ENCODE measurements at places on chromosomes 5 and 9.

DNA sequence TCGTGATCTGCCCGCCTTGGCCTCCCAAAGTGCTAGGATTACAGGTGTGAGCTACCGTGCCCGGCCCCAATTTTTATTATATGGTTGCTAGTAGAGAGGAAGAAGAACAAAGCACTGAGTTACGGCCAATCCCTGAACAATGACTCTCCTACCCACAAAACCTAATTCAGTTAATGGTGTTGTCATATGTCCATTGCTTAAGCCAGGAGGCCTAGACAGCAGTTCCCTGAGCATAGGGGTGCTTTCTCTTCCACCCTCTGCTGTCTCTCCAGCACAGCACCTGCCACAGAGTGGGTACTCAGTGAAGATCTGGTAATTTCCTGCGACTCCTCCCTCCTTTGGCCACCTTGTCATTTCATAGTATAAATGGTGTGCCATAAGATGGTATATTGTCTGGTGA, 21.4 kb upstream of the LTC4S start:
- DNase-seq: no peak

DNA sequence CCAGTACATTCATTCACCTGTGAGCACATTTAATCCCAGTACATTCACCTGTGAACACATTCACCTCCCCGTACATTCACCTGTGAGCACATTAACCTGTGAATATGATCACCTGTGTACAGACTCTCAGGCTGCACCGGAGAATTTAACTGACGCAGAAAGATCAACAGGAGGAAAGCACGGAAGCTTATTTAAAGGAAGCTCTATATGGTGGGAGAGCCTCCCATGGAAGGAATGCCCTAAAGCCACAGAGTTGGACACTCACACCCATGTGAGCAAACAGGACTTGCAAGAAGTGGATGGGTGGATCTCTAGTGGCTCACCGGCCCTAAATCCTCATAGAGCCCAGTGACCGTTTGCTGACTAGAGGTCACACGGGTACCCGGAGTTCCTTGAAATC, 38.2 kb downstream of the TRIP13 start:
- peak; percentile 80 for DNase-seq

DNA sequence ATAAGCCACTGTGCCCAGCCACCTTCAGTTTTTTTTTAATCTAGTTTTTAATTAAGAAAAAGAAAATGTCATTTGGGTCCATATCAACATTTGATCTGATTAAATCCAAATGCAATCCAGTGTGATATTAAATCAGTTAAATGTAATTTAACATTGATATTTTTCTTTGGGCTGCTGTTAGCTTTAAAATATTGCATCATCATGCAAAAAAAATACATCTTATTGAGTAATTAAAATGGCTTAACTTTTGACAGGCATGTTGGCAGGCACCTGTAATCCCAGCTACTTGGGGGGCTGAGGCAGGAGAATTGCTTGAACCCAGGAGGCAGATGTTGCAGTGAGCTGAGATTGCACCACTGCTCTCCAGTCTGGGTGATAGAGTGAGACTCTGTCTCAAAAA, 22.7 kb upstream of the LRRC70 start:
- DNase-seq: no peak

GRCh38 chr5:173452119-173452905, 124.1 kb upstream of the STC2 start:
- DNase-seq: peak; percentile 74

DNA sequence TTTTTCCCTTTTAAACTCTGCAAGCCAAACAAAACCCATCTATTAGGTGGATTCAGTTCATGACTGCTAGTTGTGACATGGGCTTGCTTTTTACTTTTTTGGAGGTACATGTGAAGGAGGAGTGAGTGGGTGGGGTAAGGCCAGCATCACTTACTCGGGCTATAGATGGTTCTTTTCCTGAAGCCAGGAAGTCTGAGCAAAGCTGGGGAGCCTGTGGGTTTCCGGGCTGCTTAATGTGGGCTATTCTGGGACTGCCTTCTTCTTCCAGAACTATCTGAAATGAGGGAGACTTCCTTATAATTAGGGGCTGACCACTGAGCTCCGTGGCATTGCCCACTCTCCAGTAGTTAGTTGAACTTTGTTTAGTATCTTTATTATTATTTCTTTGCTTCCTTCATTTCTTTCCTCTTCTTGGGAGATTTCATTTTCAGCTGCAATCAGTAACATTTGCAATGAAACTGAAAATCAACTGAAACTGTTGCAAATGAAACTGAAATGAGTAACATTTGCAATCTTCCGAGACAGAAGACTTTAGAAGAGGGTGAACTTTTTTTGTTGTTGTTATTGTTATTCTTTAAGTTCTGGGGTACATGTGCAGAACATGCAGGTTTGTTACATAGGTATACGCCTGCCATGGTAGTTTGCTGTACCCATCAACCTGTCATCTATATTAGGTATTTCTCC, 204.9 kb downstream of the LRRC70 start:
- DNase-seq: no peak

DNA sequence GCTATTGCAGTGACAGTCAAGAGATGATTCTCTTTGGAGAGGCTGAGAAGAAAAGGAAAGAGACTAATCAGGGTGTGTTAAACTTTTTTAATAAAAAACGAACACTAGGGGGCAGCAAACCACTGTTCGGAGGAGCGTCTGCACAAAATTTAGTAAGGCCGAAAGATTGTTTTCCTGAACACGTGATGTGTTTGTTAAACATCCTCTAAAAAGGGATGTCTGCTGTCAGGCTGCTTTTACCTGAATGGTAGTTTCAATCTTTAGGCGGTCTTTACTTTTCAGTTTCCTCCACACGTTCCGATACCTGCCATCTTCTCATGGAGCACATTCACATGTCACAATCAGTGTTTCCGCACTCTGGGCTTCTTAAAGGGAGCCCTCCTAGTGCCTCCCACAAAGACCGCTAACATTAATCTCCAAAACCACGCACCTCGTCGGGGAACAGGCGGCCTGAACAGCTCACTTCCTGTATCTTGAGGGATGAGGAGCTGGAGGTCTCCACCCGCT, 125.2 kb downstream of the GPBP1 start:
- DNase-seq: peak; percentile 67

DNA sequence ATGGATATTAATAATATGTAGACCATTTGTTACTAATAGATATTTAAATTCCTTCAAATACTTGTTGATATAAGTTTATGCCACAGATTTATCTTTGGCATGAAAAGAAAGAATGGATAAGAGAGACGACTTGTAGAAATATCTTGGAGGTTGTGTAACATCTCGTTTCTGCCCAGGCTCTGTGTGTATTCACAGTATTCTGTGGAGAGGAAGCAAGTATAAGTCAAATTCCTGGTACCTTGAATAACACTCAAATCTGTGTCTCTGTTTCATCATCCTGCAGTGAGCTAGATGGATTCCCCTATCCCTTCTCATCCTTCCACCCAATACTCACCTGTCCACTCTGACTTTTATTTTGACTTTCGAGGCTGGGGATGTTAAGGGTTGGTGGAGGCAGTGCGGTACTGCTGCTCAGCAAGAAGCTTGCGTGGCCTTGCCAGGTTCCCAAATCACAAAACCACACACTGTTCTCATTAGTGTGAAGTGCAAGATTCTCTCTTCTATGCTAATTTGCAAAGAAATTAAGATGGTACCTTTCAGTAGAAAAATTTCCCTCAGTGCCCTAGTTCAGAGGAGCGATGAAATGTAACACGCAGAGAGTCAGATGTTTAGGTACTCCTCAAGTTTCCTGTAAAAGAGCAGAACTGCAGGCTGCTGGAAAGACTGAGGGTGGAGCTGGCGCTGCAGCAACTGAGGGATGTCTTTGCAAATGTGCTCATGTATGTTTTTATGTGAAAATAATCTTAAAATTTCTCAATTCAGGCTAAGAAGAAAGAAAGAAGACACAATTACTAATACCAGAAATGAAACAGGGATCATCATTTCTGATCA, 42.6 kb upstream of the ANKRD18A start:
- DNase-seq: no peak

GRCh38 chr5:61617039-61617438, 285.0 kb downstream of the ZSWIM6 start:
- DNase-seq: no peak

DNA sequence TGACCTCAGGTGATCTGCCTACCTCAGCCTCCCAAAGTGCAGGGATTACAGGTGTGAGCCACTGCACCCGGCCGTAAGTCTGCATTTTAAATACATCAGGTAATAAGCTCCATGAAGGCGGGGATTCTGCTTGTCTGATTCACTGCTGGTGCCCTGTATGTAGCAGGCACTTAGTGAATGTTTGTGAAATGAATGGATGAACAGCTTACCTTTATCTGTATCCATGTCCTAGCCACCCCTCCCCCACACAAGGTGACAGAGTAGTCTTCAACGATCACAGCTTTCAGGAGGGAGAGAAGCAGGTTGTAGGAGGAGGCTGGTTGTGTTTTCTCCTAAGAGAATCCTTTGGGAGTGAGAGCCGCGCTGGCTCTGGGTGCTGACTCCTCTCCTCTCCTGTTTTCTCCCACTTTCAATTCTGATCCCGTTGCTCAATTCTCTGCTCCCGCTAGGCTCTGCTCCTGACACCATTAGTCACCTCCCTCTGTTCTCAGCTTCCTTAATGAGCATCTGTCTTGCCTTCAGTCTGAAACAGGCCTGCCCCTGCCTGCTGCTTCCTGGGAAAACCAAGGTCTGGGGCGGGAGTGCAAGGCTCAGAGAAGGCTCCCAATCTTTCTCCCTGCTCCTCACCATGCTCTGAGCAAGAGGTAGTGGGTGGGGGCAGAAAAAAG, 88.8 kb upstream of the CTNNA1 start:
- DNase-seq: peak; percentile 77

GRCh38 chr9:133725886-133726285, 12.3 kb downstream of the SARDH start:
- DNase-seq: no peak

GRCh38 chr5:107428303-107428813, 242.4 kb downstream of the EFNA5 start:
- DNase-seq: no peak

DNA sequence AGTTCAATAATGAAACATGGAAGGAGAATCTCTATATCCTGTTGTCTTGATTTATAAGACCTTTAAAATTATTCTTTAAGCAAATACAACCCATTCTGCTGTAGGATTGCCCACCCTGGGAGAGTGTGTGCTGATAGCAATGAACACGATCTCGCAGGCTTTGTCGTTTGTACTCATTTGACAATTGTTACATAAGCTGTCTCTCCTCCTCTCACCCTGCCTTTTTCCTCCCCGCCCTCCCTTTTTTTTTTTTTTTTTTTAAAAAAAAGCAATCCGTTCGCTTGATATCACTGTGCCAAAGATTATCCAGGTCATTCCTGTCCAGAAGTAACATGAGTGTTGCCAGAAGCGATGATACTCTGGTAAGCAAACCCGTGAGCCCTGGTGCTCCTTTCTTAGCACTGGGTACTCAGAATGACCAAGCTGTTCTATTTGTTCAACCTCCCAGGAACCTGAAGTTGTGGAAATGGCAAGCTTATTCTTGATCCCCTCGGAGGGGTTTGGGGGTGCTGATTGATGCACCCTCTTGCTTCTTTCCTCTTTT, 82.7 kb upstream of the CTSL start:
- no peak for DNase-seq

- DNase-seq: peak; percentile 74
Measured at GRCh38 chr5:171495122-171495700, 75.8 kb downstream of the FGF18 start.

DNA sequence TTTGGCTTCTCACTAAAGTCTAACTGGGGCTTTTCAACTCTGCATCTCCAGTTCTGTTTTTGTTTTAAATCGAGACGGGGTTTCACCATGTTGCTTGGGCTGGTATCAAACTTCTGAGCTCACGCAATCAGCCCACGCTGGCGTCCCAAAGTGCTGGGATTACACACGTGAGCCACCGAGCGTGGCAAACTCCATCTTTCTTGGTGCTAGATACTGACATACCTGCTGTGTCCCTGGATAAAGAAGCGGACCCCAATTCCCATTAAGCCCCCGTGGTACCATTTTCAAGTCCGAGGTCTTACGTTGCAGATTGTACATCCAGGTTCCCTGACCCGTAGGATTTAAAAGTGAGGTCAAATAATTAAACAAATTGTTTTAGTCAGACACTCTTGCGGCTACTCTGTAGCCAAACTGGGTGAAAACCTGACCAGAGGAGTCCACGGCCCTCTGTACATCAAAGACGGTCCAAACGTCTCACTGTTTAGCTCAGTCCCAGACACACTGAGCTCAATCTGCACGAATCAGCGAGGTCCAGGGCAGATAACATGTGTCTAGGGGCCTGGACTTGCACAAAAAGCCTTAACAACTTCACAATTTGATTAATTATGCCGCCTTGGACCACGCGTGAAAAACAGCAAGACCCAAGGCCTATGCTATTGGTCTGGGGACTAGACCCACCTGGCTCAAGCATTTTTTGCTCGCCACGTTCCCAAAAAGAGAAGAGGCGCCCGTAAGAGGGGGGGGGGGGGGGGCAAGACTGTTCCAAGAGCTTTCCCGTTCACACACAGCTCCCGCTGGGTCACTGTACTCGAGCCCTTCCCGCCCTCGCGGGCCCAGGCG, 727 bp upstream of the DNAJA1 start:
- DNase-seq: no peak

GRCh38 chr5:31825518-31826068, 186.7 kb downstream of the PDZD2 start:
- no peak for DNase-seq

GRCh38 chr5:178331491-178331996, 98.9 kb upstream of the PHYKPL start:
- DNase-seq: peak; percentile 45

GRCh38 chr5:30764704-30765103, 428.8 kb upstream of the CDH6 start:
- DNase-seq: no peak

DNA sequence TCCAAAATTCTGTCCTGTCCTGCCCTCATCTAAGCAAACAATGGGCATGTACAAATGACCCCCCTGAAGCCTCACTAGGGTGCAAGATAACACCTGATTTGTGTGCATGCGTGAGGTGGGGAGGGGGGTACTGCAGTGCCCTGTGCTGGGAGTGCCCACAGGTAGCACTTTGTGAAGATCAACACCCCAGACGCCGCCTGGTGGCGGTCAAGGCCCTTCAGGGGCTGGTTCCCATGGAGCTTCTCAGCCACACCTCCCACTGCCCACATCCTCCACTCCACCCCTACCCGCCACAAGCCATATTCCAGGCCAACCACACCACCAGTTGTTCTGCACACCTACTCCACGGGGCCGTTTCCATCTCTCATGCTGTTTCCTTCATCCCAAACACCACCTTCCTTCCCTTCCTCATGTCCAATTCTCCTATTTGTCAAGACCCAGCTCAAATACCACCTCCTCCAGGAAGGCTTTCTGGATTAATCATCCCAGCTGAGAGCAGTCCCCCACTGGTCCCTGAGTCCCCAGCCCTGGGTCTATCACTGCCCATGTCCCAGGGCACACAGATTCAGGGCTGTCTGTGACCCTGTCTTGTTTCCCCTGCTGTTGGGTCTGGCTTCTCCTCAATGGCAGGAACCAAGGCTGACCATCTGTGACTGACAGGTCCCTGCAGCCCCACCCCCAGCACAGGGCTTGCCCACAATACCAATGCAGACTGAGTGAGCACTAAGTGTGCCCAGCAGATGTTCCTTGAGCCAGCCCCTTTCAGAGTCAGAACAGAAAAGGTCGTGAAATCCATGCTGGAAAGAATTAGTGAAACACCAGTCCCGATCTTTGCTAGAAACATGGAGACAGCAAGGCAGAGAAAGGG, 178.4 kb downstream of the PAX5 start:
- DNase-seq: peak; percentile 55

- DNase-seq: no peak
Measured at GRCh38 chr5:143124593-143124992, 278.9 kb downstream of the NR3C1 start.

GRCh38 chr5:148333262-148333849, 2.0 kb upstream of the SPINK9 start:
- DNase-seq: no peak

- no peak for DNase-seq
Measured at GRCh38 chr9:77819657-77820056, 171.5 kb upstream of the GNA14 start.

- no peak for DNase-seq
Measured at GRCh38 chr5:172624996-172625964, 15.8 kb upstream of the NEURL1B start.
